Naive thymus-derived CD8-positive, alpha-beta T cell (primary cell): ENCODE measurements at places on chromosomes 16 and 17.

- DNase-seq = no peak
These were observed 286.1 kb downstream of the SEC14L1 start for GRCh38 chr17:77426676-77427386.

- no peak for DNase-seq
These were observed 17.1 kb downstream of the PSKH1 start for GRCh38 chr16:67910158-67910557.

- DNase-seq = no peak
These were observed 52.8 kb downstream of the CDH11 start for GRCh38 chr16:65069065-65069464.

DNA sequence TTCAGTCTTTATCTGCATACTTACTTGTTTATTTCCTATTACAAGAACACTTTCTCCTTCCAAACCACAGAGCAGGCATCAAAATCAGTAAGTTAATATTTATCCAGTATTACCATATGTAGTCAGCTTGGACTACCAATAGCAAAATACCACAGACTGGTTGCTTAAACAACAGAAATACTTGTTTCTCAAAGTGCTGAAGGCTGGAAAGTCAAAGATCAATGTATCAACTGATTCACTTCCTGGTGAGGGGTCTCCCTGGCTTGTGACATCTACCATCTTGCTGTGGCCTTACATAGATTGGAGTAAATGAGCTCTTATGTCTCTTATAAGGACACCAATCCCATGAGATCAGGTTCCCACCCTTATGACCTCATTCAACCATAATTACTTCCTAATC, 2.6 kb downstream of the STXBP4 start:
- DNase-seq = no peak

DNA sequence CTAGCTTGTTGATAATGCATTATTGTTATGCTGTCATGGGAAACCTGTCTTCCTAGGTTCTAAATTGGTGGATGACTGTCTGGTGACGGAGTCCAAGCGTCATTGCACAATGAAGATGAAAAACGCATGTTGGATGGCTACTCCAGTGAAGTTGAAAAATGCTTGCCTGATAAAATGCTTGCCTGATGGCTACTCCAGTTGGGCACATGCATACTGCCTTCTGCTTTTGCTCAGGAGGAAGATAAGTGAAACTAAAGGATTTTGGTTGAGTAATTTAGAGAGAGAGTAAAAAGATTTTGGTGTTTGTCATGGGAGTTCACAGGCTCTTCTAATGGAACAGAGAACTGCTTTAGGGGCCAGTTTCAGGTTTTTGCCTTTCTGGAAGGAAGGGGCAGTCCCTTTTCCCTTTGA, 118.6 kb downstream of the PRKCA start:
- no peak for DNase-seq

- DNase-seq = no peak
These were observed 477 bp downstream of the CFAP20 start for GRCh38 chr16:58128711-58129096.

- DNase-seq = no peak
These were observed 24.0 kb upstream of the CIBAR2 start for GRCh38 chr16:85136213-85136701.

DNA sequence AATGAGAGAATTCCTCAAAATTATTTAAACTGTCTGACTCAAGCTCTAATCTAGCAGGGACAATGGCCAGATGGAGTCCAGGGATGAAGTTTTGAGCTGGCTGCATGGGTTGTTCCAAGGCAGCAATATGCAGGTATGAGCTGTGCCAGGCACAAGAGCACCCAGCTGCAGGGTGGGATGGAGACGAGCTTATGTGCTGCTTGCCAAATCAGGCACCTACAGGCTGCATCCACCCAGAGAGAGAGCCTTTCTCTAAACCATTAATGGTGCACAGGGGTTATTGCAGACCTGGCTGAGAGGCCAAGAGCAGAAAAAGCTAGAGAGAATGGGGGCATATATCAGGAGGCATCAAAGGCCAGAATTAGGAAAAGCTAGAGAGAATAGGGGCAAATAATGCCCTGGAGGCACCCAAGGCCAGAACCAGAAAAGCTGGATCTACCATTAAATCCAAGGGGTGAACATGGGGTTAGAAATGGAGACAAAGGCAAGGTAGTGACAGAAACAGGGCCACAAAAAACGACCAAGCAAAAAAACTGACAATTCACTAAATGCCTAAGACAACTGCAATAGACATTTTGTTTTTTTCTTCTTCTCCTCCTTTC, 11.0 kb downstream of the KRT33A start:
- DNase-seq = no peak

DNA sequence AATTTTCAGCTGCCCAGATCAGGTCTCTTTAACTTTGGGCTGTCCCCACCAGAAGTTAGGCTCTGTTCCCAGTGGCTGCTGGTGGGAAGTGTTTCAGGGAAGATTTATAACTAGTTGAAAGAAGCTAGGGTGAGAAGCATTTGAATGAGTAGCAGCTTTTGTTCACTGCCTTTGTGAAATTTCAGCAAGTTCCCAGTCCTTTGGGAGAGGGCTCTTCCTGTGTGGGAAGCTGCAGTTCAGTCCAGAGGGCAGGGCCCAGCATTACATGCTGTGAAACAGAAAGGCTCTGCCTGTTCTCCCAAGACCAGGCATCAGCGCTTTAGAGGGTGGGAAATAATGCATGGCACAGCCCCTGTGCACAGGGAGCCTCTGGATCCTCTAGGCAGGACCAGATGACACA, 17.8 kb downstream of the PROCA1 start:
- no peak for DNase-seq

- peak; percentile 37 for DNase-seq
These were observed 8.2 kb downstream of the PGAP3 start for GRCh38 chr17:39679521-39680192.

GRCh38 chr16:56779906-56780305, 50.0 kb downstream of the NUP93 start:
- DNase-seq = no peak
